ENCODE measurements at places on chromosomes 13 and 19. TPM values are rescaled to one million over a fixed set of nuclear protein-coding genes. Genes with fewer than 3 reads are reported as not detected.
A peak's percentile ranks its signal among the peaks of the same experiment; 100 is the strongest.

B3GNT8 gene
- total RNA-seq = 1.1 TPM

DNA sequence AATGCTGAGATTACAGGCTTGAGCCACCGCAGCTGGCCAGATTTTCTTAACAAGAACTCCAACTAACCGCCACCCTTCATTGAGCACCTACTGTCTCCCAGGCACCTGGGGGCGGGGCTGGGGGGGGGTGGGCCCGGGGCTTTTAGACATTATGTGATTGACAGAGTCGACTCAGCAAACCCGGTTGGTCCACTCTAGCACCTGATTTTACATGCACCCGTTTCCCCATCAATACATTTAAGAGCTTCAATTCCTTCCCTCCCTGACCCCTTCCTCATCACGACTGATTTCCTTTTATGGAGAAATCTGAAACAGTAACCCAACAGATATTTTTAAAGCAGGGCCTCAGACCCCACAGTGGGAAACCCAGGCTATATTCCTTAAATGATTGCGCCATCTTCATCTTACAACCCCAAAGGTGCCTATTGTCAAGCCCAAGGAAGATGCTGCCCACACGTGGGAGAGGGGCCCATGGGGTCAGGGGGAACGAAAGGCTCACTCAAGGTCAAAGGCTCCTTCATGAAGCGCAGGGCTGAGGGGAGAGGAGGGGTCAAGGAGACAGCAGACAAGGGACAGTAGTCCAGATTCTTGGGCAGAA lies 1.8 kb downstream of the INSR start:
- no peaks in the 10 kb centered on the region for H3K27me3 ChIP-seq
- H3K27ac ChIP-seq = no peak overlapping the region
- H3K4me3 ChIP-seq = no peak overlapping the region
- H3K4me1 ChIP-seq = no peaks in the 10 kb centered on the region
- H3K36me3 ChIP-seq = no peaks in the 10 kb centered on the region
- DNase-seq = no peak

DNA sequence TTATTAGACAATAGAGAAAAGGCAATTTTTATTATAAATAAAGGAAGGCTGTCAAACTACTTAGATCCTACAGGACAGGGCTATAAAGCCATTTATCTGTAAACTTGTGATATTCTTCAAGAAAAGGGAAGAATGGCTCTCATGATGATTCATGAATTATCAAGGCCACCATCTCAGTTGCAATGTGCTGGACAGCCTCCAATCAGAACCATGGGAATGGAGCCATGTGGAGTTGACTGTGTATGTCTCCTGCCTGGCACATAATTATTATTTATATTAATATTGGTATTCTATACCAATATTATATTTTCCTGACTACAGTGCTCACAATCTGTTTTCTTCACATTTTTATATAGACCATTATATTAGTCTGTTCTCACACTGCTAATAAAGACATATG lies 560.5 kb upstream of the MIR17HG start:
- no peaks in the 10 kb centered on the region for H3K4me1 ChIP-seq
- H3K27me3 ChIP-seq = no peaks in the 10 kb centered on the region
- no peak overlapping the region for H3K27ac ChIP-seq
- no peak for DNase-seq

- no peaks in the 10 kb centered on the region for H3K4me1 ChIP-seq
- no peak for DNase-seq
- H3K27ac ChIP-seq = no peak overlapping the region
- peaks cover 3% of the 10 kb centered on the region for H3K27me3 ChIP-seq
These were observed 14.7 kb upstream of the SHKBP1 start for GRCh38 chr19:40561947-40562346.

DNA sequence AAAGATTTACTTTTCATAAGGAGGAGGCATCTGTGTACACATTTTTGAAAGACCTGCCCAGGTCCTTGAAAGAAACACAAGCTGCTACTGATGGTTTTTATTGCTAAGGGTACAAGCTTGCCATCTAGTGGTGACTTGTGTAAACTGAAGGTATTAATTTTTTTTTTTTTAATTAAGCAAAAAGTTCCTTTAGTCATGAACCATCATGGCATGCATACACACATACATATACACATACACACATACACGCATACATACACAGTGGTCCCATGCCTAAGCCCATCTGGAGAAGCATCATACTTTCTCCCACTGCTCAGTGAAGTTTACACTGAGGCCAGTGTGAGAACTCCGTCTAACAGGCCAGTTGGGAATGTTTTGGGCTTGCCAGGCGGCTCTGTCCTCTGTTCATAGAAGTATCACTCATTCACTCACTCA lies 312.5 kb downstream of the DCLK1 start:
- H3K4me3 ChIP-seq = no peak overlapping the region
- no peaks in the 10 kb centered on the region for H3K27me3 ChIP-seq
- no peak for DNase-seq
- no peaks in the 10 kb centered on the region for H3K36me3 ChIP-seq
- no peaks in the 10 kb centered on the region for H3K4me1 ChIP-seq

GRCh38 chr13:80871481-80871880 lies 530.6 kb upstream of the SPRY2 start:
- H3K27ac ChIP-seq = no peak overlapping the region
- no peaks in the 10 kb centered on the region for H3K4me1 ChIP-seq
- H3K27me3 ChIP-seq = no peaks in the 10 kb centered on the region
- no peak overlapping the region for H3K4me3 ChIP-seq

- no peak overlapping the region for H3K4me3 ChIP-seq
- H3K27me3 ChIP-seq = no peaks in the 10 kb centered on the region
- no peak for DNase-seq
- H3K36me3 ChIP-seq = no peaks in the 10 kb centered on the region
- H3K27ac ChIP-seq = no peak overlapping the region
These were observed 830.6 kb upstream of the SLITRK5 start for GRCh38 chr13:86840250-86841191.

DNA sequence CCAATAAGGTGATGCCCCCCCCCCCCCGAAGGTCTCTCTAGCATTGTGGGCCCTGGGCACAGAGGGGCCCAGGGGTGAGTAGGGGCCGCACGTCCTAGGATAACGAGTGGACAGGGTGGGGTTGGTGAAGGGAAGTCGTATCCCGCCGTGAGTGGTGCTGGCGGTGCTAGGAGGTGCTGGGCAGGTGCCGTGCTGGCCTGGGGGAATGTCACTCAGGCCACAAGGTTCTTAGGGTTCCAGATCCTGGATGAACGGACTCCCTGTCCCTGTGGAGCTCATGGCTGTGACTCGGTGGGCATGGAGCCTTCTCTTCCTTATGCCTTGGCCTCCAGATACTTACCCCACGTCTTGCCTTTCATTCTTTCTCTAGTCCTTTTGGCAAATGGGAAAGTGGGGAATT lies 157.4 kb upstream of the SOX1 start:
- no peaks in the 10 kb centered on the region for H3K4me1 ChIP-seq
- H3K36me3 ChIP-seq = no peaks in the 10 kb centered on the region
- DNase-seq = no peak
- H3K27ac ChIP-seq = no peak overlapping the region

DNA sequence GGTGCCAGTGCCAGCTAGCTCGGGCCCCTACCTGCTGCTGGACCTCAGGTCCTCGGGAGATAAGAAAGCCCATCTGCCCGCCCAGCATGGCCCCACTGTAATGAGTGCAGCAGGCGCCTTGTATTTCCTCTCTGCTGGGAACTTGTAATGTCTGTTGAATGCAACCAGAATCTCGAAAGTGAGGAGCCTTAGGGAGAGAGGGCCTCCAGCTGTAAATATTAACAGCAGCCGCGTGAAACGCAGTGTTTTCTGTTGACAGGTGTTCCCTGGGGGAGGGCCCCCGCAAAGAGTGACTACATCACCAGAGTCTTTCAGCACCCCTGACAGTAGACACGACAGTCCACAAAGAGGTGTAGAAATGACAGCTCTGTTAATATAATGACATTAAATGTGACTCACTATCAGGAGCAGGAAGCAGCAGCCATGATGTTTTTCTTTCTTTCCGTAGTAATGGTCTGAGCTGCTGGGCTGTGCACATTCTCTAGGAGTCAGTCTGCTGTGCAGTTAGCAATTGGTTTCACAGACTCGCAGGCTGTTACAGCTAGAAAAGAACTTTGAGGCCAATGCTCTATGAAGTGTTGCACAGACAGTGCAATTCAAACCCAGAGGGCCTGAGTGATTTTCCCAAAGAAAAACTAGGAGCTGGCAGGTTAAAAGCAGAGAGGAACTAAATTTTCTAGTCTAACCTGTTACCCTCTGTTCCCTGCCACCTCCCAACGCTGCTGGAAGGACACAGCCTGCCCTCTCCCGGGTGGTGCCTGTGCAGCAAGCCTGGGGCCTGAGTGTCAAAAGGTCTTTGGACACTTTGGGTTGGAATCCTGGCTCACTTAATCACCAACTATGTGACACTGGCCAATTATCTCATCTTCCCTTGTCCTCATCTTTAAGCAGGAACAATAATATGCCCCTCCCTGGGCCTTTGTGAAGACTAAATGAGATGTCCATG lies 58.6 kb upstream of the WASF3 start:
- H3K27ac ChIP-seq = no peak overlapping the region
- H3K36me3 ChIP-seq = no peaks in the 10 kb centered on the region
- H3K27me3 ChIP-seq = no peaks in the 10 kb centered on the region
- no peak overlapping the region for H3K4me3 ChIP-seq
- no peaks in the 10 kb centered on the region for H3K4me1 ChIP-seq

DNA sequence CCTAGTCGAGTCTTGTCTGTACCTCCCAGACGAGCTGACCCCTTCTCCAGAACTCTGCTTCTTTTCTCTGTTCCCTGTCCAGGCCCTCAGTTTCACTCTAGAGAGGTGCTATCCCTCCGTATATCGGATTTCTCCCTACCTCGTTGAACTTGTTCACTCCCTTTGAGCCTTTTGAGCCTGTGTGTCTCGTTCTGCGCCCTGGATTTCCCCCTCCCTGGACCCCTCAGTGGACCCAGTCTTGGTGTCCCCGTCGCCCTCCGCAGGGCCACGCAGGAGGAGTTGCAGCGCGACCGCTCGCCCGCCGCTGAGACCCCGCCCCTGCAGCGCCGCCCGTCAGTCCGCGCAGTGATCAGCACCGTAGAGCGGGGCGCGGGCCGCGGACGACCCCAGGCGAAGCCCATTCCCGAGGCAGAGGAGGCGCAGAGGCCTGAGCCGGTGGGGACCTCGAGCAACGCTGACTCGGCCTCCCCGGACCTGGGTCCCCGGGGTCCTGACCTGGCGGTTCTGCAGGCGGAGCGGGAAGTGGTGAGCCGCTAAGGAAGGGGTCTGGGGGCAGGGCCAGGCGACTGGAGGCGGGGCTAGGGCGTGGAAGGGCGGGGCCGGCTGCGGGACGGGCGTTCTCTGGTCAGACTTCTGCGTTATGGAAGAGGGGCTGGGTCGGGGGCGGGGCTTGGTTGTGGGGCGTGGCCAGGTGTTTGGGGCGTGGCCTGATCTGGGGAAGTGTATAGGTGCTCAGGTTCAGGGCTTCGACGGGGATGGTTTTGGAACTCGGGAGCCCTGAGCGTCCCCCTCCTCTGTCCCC lies 5.5 kb downstream of the EPS8L1 start:
- H3K27ac ChIP-seq = peak overlapping the region; percentile 2
- H3K4me3 ChIP-seq = peak overlapping the region; percentile 53
- H3K27me3 ChIP-seq = no peaks in the 10 kb centered on the region
- peaks cover 15% of the 10 kb centered on the region for H3K4me1 ChIP-seq
- peak; percentile 80 for DNase-seq
- no peaks in the 10 kb centered on the region for H3K36me3 ChIP-seq

DNA sequence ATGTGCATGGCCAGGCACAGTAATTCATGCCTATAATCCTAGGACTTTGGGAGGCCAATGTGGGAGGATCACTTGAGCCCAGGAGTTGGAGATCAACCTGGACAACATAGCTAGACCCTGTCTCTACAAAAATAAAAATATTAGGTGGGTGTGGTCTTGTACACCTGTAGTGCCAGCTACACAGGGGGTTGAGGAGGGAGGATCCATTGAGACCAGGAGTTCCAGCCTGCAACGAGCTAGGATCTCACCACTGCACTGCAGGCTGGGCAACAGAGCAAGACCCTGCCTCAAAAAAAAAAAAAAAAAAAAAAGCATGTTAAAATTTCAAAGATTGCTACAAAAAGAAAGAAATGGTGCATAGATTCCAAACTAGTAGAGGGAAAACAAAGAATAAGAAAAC lies 37.2 kb downstream of the LTBP4 start:
- no peaks in the 10 kb centered on the region for H3K27me3 ChIP-seq
- peaks cover 5% of the 10 kb centered on the region for H3K4me1 ChIP-seq
- H3K27ac ChIP-seq = no peak overlapping the region
- no peak overlapping the region for H3K4me3 ChIP-seq
- no peak for DNase-seq

GRCh38 chr13:44303681-44304432 lies 69.8 kb upstream of the SERP2 start:
- no peak overlapping the region for H3K27ac ChIP-seq
- no peak for DNase-seq
- peaks cover 10% of the 10 kb centered on the region for H3K4me1 ChIP-seq
- no peaks in the 10 kb centered on the region for H3K27me3 ChIP-seq
- no peaks in the 10 kb centered on the region for H3K36me3 ChIP-seq

DNA sequence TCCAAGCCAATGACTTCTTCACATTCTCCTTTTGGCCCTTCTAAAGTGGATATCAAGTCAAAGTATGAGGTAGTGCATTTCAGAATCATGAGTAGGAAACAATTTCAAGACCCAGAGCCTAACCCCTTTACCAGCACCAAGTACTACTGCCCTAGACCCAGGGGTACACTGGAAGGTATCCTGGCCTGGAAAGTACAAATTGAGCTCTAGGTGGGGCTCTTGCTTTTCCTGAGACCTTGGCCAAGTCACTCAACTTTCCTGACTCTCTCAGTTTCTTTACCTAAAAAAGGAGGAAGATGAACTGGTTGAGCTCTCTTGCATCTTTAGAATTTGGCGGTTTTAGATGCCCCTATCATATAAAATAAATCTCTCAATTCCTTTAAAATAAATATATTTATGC lies 204.7 kb downstream of the FGF14 start:
- no peak overlapping the region for H3K4me3 ChIP-seq
- DNase-seq = no peak
- H3K4me1 ChIP-seq = no peaks in the 10 kb centered on the region
- peaks cover 3% of the 10 kb centered on the region for H3K27me3 ChIP-seq
- H3K36me3 ChIP-seq = no peaks in the 10 kb centered on the region

DNA sequence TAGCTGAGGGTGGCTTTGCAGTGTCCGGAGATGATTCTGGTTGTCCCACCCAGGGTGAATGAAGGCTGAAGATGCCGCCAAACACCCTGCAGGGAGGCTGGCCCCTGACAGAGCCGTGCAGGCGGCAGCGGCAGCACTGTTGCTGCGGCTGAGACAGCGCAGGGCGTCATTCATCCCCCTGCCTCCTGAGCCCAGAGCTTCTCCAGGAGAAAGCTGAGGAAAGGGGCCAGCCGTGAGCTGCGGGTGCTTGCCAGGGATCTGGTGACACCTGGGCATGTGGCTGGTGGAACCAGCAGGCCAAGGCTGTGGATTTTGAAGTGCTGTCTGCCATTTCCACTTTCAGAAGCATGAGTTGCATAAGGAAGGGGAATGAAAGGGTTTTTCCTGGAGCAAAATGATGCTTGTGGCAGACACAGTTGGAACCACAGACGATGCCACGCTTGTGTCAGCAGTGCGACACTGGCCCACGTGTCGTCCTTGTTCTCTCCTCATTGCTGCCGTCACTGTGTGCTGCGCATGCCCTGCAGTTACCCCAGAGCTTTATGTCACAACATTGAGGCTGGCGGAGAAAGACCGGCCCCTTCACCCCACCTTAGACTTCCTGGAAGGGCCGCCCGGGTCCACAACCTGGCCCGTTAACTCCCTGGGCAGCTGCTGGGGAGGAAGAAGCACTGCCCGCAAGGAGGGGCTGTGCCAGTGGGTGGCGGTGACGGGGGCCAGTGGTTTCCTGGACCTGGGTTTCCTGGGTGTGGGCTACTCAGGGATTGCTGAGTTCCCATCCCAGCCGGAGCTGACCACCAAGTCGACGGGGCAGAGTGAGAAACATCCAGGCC lies 22.7 kb downstream of the TFDP1 start:
- no peak for DNase-seq
- no peak overlapping the region for H3K27ac ChIP-seq
